ENCODE measurements at places on chromosomes 16 and 17.

DNA sequence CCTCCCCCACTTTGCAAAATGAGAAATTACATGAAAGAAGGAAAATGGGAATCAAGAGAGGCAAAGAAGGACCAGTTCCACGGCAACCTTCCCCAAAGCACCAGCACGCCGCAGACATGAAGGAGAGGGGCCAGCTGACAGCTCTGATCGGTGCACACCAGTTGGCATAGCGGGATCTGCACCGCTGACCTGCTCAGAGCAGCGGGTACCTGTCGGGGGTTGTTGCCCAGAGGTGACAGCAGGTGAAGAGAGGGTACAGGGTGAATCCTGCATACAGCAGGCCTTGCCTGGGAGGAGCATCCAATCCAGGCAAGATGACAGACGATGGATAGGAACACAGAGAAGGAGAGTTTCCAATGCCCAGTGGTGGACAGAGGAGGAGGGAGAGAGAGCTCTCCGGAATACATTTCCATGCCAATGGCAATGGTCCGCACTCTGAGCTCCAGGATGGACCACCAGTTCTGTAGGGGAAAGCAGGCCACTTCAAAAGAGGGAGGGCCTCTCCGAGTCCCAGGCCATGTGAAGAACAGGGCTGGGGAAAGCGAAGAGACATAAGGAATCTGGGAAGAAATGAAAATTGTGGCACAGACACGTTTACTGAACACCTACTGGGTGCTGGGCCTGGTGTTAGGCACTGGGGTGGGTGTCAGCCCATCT is 24.0 kb downstream of the CEP295NL start:
- no peak for DNase-seq

DNA sequence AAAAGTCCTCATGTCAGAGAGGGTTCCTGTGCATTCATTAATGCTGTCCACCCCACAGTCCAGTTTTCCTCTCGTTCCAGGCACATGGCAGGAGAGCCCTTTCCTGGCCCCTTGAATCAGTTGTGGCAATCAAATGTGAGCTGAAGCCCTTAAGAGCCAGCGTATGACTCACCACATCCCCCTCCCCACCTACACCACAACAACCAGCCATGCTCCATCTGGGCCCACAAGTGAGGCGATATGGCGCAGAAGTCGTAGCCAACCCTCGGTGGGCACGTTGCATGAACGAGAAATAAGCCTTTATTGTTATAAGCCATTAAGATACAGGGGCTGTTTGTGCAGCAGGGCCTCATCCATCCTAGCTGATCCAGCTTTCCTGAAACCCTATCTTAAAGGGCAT is 28.2 kb downstream of the GRIN2A start:
- DNase-seq: no peak

GRCh38 chr16:88807142-88807625 is 3.6 kb downstream of the CDT1 start:
- DNase-seq: no peak

- no peak for DNase-seq
Observed at GRCh38 chr16:87227296-87227951, 89.8 kb downstream of the C16orf95 start.

- DNase-seq: no peak
Observed at GRCh38 chr17:64252831-64253230, 10.2 kb downstream of the TEX2 start.

DNA sequence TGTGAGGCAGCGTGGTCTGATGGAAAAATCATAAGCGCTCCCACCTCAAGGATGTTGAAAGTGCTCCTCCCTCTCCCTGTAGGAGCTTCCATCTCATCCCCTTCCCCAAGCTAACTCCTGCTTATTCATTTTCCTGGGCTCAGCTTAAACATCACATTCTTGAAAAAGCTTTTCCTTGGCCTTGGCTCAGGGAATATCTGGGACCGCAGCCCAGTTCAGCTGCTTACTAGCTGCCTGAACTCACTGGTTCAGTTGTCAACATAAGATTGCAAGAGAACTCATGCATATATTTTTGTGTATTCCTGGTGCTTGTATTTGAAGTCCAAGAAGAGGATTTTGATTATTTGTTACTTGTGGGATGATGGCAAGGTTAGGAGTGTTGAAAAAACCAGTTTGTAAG is 91.5 kb downstream of the UTP18 start:
- DNase-seq: no peak

GRCh38 chr17:77479372-77480198 is 338.8 kb downstream of the SEC14L1 start:
- DNase-seq: no peak

Data from NCI-H2227 treated with DMSO at 0.1 percent for 48 hours (cell line).